ENCODE measurements at places on chromosomes 5 and 9.

GRCh38 chr9:78620764-78621163 lies 323.8 kb downstream of the PSAT1 start:
- no peak for DNase-seq

GRCh38 chr9:121750715-121751623 lies 99.5 kb downstream of the DAB2IP start:
- no peak for DNase-seq

DNA sequence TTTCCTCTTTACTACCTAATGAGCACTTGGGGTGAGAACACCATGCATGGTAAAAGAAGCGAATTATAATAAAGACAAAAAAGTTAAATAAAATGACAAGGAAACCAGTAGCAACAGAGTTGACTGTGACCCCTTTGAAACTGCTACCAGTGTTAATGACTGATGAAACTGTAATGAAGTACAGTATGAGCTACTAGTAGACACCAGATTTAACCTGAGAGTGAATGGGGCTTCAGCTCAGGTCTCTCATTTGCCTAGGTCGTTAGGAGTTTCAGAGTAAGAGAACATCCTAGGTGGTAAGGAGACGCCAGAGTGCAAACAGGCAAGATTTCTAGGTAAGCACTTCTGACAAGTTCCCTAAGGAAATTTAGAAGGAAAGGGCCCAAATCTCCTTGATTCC lies 346.4 kb downstream of the BNC2 start:
- no peak for DNase-seq

- no peak for DNase-seq
These were observed at the start of gene ENG for GRCh38 chr9:127854184-127854806. Gene ENG, minus strand, starts transcription at chr9:127854658. Its CDS starts 303 bp downstream, at chr9:127854355.

DNA sequence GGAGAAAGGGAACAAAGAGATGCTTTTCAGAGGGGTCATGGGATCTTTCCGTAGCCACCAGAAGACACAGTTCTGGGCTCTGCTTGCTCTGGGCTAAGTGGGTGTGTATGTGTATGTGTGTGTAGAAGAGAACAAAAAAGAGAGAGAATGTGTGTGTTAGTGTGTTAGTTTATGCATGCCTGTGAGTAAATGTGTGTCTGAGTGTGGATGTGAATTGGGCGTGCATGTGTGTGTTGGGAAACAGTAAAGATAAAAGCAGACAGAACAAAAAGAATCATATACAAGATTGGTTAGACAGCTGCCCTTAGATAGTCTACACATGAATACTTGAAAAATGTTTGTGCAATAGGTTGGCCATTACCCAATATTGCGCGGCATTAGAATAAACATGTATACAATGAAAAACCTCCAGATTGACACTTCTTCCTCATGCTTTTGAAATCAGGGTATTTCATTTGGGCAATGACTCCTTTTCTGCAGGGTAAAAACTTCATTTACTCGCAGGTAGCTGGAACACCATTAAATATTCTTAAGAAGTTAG lies 36.5 kb upstream of the HSPA9 start:
- DNase-seq = no peak

DNA sequence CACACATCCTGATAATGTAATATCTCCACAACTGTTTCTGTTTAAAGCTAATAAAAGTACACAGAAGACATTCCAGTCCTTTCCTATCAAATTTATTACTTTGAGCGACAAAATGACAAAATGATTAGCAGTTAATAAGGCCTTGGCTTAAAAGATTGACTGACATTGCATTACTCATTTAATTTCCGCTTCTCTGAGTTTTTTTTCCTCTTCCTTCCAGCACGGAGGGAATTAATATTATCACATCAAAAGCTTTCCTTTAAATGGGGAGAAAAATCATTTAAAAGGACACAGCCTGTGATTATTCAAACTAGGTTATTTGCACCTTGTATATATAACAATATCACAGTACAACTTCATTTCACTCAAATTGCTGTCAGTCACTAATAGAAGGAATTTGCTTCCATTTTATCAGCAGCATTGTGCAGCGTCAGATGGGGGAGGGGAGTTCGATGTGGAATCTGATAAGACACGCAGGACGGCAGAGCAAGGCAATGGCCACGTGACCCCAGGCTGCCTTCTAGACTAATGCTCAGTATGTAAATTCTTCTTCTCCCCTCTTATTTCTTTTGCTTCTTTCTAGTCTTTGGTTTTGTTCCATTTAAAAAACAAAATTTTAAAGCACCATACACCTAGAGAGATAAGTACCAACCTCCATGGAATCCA lies 400.5 kb downstream of the IRX1 start:
- DNase-seq = no peak

DNA sequence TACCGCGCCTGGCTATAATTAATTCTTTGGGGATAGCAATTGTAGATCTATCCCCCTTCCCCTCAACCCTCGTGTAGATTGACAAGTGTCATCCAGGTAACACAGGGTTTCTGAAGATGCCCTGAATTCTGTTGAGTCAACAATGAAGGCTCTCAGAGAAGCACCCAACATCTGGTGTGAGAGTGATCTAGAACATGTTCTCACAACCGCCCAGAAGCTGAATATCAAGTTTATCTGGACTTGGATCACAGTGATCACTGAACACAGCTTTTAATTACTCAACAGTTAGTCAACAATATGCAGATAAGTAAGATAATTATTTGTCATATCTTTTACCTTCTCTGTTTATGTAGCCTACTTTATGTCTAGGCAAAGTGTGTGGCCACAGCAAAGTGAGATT lies 204.2 kb upstream of the RGMB start:
- no peak for DNase-seq

GRCh38 chr5:113194591-113194990 lies 218.0 kb downstream of the DCP2 start:
- DNase-seq = no peak

GRCh38 chr5:108345541-108346171 lies 36.2 kb downstream of the FBXL17 start:
- DNase-seq = peak; percentile 63

GRCh38 chr9:13330396-13331004 lies 51.0 kb upstream of the MPDZ start:
- no peak for DNase-seq

- DNase-seq = no peak
These were observed 365.1 kb upstream of the PRR16 start for GRCh38 chr5:120098902-120099535.

GRCh38 chr9:137421838-137422603 lies 941 bp downstream of the EXD3 start:
- no peak for DNase-seq

DNA sequence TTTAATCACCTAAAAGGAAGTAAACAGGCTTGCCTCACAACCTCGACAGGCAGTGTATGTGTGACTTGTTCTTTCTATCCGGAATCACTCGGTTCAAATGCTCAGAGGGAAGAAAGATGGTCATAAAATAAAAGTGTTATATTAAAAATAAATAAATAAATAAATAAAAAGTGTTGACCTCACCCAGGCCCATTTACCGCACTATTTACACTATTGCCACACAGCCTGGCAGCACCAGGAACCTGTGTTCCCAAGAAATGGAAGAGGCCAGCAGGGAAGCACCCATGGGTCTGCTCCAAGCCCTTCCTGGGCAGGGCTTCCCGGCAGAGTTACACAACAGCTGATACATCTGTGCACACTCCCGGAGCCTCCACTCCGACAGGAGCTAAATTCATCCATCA lies 127.9 kb downstream of the EFNA5 start:
- DNase-seq = no peak

DNA sequence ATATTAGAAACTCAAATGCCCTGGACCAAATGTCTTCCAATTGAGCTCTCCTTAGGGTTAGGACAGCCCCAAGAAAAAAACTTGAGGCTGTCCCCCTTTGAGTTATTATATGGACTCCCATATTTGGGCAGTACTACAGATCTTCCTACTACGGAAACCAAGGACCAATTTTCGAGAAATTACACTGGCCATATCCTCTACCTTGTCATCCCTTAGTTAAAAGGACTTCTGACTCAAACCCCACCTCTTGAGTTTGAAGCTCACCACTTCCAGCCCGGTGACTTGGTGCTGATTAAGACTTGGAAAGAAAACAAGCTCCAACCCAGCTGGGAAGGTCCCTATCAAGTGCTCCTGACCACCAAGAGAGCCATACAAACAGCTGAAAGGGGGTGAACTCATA lies 497.0 kb upstream of the GRAMD2B start:
- no peak for DNase-seq

DNA sequence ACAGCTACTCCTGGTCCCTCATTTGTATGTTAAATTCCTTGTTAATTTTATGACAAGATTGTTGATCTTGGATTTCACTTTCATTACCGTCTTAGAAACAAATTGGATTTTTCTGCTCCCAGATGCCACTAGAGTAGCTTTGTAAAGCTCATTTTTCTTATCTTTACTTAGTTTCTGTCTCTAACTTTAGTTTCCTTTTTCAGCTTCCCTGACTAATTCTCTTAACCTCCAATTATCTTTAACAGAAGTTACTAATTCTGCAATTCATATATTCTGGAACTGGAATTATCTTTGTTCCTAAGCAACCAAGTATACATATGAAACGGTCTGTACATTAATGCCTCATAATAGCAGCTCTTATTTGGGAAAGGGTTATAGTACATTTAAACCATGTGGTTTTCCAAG lies 16.7 kb downstream of the ITGA1 start:
- no peak for DNase-seq

GRCh38 chr5:135631391-135631790 lies 52.6 kb upstream of the CXCL14 start:
- no peak for DNase-seq

GRCh38 chr5:139631520-139632165 lies 16.5 kb upstream of the CXXC5 start:
- no peak for DNase-seq

- DNase-seq = no peak
These were observed 10.2 kb upstream of the SEC16A start for GRCh38 chr9:136492978-136493522.

DNA sequence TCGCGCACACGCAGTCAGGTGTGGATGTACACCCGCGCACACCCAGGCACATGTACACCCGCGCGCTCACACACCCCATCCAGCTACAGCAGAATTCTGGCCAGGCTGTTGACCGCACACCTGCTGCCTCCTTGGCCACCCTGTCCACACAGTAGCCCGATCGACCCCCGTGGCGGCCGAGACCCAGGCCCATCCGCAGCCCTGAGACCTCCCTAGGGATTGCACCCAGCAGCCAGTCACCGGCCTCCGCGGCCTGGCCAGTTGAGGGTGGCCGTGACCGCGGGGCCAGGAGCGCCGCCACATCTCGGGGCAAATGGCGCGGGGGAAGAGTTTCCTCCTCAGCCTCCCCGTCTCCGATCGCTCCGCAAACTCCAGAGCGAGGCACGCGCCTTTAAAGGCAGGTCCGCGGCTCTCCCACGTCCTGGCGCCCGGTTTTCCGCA lies 774 bp upstream of the ADAMTS16 start:
- no peak for DNase-seq

DNA sequence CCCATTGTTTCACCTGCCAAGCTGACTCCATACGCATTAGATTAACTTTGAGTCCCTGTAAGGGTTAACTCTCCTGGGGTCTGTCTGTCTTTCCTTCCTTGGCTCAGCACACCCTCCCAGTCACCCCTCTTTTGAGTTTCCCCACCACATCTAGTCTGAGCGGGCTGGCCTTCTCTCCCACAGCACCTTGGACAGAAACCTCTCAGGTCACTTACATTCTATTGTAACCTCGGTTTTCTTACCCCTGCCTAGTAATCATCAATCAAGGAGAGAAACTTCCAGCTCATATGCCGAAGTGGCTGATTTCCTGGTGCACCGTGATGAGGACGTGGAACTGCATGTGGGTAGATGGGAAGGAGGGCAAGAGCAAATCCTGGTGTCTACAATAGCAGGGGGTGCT lies 102.1 kb downstream of the MYO10 start:
- DNase-seq = no peak

GRCh38 chr9:16469184-16469583 lies 401.3 kb downstream of the BNC2 start:
- DNase-seq = no peak

GRCh38 chr9:18626046-18626698 lies 152.2 kb downstream of the ADAMTSL1 start:
- DNase-seq = no peak

GRCh38 chr9:127989094-127989493 lies 8.3 kb upstream of the EEIG1 start:
- no peak for DNase-seq

GRCh38 chr5:134541736-134542376 lies 16.4 kb downstream of the JADE2 start:
- DNase-seq = no peak

- DNase-seq = no peak
These were observed 3.6 kb downstream of the ERGIC1 start for GRCh38 chr5:172837640-172838039.

GRCh38 chr5:108174286-108174685 lies 207.6 kb downstream of the FBXL17 start:
- no peak for DNase-seq

GRCh38 chr5:162325143-162325727 lies 257.7 kb downstream of the GABRG2 start:
- no peak for DNase-seq

GRCh38 chr5:144210655-144211054 lies 40.0 kb downstream of the KCTD16 start:
- peak; percentile 21 for DNase-seq

GRCh38 chr5:98933445-98934072 lies 4.8 kb upstream of the CHD1 start:
- no peak for DNase-seq

- peak; percentile 60 for DNase-seq
These were observed 202.6 kb downstream of the NR3C1 start for GRCh38 chr5:143200781-143201398.

GRCh38 chr5:53381-54174 lies 38.4 kb upstream of the PLEKHG4B start:
- DNase-seq = peak; percentile 81

GRCh38 chr5:149445739-149446369 lies 66.8 kb upstream of the IL17B start:
- no peak for DNase-seq

DNA sequence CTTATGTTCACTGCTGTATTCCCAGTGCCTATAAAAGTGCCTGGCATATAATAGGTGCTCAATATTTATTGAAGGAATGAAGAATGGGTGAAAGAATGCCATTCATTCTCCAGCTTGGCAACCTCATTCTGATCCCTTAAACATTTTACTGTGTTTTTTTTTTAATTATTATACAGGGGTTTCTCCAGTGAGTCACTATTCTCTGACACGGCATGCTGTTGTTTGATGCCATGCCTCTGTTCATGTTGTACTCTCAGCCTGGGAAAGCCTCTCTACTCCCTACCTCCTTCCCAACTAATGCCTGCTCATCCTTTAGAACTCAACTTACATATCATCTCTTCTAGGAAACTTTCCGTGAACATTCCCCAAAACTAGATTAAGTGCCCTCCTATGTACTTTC lies 70.2 kb upstream of the PHF24 start:
- no peak for DNase-seq

- no peak for DNase-seq
These were observed 9.4 kb upstream of the SCGB3A2 start for GRCh38 chr5:147869112-147869511.

GRCh38 chr9:132885720-132886333 lies 7.1 kb downstream of the SPACA9 start:
- DNase-seq = no peak

- no peak for DNase-seq
These were observed 62.4 kb upstream of the FSD1L start for GRCh38 chr9:105385381-105385985.

GRCh38 chr9:21559402-21560280 lies 77.5 kb upstream of the IFNE start:
- peak; percentile 33 for DNase-seq
